ENCODE measurements at places on chromosomes 6 and 20.

DNA sequence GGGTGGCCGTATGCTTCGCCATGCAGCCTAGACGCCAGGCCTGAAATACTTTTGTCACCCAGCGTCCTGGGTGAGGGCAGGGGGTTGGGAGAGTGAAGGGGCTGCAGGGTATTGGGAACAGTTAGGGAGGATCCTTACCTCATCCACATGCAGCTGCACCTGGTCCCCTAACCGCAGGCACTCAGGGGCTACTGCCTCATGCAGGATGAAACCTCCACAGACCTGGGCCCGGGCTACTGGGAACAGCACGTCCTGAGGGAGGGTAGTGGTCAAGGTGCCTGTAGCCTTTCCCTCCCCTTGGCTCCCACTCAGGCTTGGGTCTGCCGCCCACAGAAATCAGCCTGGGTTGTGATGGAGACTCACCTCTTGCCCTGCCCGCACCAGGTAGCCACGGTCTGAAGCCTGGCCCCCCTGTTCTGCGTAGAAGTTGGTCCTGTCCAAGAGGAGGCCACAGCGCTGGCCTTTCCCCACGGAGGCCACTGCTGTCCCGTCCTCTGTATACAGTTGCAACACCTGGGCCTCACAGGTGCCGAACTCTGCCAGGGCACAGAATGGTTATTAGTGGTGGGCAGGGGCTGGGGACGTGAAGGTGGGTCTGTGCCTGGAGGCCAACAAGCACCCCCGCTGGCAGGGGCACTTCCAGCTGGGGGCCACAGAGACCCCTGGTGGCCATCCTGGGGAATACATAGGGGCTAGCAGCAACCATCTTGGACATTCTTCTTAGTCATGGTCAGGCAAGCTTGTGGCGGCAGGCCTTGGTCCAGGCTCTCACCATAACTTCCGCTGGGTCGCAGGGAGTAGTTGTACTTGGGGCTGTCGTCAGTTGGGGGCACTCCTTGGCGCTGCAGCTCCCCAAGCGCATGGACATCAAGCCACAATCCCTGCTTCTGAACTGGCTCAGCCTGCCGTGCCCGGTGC, 8.6 kb downstream of the AARS2 start:
- peak; percentile 51 for DNase-seq

- no peak for DNase-seq
Observed at GRCh38 chr20:37726321-37726720, 32.5 kb downstream of the CTNNBL1 start.

DNA sequence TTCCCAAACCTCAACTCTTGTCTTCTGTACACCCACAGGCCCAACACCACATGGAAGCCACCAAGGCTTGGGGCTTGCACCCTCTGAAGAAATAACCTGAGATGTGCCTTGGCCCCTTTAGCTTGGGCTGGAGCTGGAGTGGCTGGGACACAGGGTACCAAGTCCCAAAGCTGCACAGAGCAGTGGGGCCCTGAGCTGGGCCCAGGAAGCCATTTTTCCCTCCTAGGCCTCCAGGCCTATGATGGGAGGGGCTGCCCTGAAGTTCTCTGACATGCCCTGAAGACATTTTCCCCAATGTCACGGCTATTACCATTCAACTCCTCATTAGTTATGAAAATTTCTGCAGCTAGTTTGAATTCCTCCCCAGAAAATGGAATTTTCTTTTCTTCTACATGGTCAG, 163.2 kb upstream of the ARID1B start:
- DNase-seq, result no peak

DNA sequence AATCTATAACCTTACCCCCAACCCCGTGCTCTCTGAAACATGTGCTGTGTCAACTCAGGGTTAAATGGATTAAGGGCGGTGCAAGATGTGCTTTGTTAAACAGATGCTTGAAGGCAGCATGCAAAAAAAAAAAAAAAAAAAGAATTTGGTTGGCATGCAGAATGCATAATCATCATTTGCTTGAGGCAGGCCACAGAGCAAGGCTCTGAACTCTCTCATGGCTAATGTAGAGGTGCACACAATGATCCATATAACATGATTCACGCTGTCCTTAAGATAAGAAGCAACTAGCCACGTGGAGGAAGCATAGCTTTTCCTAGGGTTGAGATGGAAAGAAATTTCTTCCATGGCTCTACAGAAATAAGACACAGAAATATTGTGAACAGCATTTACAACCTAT, 27.6 kb upstream of the RPN2 start:
- no peak for DNase-seq

GRCh38 chr6:169073311-169073710, 180.3 kb downstream of the THBS2 start:
- no peak for DNase-seq

DNA sequence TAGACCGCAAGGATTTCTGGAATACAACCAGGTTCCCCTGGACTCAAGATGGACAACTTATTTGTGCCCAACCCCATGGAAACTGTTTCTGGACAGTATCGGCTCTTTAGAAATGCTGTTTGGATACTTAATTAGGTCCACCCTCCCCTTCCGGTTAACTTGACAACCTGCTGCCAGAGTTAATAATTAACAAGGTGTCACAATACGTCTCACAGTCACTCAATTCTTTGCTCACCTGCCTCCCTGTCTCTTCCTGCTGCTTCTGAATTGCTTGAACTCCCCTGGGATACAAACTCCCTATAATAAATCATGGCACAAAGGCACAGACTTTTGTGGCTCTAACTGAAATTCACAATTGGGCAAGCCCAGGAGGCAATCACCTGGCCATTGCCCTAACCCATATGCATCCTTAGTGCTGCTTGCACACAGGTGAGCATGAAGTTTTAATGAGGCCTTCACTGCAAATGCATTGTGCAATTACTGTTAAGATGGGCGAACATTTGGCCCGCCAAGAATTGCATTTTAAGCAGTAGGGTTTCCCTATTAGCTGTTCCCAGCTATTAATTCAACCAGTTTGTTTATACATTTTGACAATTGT, 504.4 kb upstream of the NOX3 start:
- DNase-seq, result no peak

DNA sequence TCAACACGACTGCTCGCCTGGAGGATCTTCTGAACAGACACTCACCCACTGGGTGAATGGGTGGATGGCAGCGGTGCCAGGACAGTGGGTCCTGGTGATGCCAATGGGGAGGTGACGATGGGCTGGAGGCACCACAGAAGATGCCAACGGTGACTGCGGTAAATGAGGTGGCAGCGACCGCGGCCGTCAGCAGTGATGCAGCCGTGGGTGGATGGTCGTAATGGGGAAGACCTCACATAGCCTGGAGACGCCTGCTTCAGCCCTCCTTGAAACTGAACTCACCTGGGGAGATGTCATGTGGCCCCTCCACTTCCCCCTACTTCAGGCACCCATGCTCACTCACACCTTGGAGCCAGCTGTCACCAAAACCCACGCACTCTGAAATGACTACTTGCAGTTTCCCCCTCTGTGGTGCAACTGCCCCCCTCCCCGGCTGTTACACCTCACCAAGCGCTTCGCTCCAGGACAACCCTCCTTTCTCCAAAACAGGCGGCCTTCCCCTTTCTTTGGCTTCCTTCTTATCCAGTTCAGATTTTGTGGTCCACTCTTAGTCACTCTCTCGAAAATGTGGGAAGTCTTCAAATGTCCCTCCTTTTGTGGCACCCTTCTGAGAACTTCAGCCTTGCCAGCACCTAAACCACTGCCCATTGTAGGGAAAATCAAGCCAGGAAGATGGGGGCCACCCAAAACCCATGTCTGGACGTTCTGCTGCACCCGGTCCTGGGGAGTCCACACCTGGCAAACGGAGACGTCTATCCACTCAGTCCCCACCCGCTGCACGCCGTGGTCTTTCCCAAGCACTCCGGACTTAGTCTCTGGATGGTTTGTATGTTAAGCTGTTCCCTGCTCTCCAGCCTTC, 10.4 kb upstream of the ABHD16B start:
- peak; percentile 58 for DNase-seq

DNA sequence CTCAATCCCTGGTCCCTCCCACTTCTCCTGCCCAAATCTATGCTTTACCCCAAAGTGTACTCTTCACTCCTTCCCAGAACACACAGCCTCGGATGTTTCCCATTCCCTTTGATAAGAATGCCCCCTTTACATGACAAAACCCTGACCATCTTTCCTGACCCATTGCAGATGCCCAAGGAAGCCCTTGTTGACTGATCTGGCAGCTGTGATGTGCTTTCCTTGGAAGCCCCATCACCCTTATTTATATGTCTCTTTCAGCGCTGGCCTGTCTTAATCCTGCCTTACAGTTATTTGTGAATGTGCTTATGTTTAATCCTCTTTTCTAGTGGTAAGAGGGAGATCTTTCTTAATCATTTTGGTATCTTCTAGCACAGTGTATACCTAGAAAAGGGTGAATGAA, 523.1 kb downstream of the CD83 start:
- no peak for DNase-seq

DNA sequence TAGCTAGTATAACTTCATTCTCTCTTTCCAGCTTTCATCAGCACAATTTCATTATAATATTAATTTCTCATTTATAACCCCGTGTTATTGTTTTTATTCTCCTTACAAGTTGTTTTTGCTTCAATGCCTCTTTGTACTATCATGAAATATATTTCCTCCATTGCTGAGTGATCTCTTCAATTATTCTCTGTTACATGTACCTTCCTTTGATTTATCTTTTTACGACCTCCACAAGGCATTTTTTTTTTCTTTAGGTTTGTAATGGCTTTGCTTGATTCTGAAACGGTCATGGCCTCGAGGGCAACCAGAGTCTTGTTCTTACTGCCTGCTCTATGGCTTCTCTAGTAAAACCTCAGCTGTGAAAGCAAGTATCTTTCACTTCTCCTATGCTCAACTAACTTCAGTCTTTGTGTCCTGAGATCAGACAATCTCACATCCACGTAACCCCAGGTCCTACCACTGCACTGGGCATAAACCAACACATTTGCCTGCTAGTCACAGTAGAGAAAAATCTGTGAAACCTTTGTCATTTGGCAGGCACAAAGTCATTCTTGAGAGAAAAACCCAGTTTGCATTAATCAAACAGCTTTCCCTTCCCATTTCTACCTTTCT, 119.9 kb downstream of the UST start:
- DNase-seq, result no peak

- DNase-seq, result no peak
Observed at GRCh38 chr6:54775576-54775975, 71.0 kb upstream of the FAM83B start.

DNA sequence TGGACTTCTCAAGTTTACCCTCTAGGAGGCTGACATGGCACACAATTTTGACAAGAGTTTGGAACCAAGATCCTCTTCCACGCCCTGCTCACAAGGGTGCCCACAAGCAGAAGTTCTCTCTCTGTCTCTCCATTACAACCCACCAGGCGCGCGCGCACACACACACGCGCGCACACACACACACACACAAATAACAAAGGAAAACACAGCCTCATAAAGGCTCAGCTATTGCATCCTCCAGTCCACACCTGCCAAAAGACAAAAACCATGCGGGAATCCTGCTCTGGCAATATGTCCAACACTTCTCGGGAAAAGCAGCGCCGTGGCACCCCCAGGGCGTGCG, 870 bp downstream of the PAK5 start:
- no peak for DNase-seq

All from stimulated activated CD4-positive, alpha-beta T cell treated with anti-CD3 and anti-CD28 coated beads, Interleukin-4, amount 100 ng/mL, for 1 hour (primary cell).